ENCODE measurements at places on chromosomes 3 and 15.

- no peak for DNase-seq
Measured at GRCh38 chr15:80695099-80695910, at the start of gene ABHD17C. ABHD17C (plus strand) TSS chr15:80695310; CDS start chr15:80695430, 120 bp downstream.

- DNase-seq = no peak
Measured at GRCh38 chr3:8606701-8607231, 37.8 kb downstream of the SSUH2 start.

GRCh38 chr15:54582863-54583643 is 604.8 kb downstream of the UNC13C start:
- DNase-seq = no peak

DNA sequence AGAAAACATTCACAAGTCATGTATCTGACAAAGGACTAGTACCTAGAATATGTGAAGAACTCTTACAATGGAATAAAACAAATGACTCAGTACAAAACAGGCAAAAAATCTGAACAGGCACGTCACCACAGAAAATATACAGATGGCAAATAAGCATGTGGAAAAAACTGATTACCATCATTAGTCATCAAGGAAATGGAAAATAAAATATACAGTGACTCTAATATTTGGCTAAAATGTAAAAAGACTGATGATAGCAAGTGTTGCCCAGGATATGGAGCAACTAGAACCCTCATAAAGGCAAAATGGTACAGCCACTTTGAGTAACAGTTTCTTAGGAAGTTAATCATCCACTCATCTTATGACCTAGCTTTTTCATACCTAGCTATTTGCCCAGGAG is 95.8 kb upstream of the ABHD17C start:
- no peak for DNase-seq

DNA sequence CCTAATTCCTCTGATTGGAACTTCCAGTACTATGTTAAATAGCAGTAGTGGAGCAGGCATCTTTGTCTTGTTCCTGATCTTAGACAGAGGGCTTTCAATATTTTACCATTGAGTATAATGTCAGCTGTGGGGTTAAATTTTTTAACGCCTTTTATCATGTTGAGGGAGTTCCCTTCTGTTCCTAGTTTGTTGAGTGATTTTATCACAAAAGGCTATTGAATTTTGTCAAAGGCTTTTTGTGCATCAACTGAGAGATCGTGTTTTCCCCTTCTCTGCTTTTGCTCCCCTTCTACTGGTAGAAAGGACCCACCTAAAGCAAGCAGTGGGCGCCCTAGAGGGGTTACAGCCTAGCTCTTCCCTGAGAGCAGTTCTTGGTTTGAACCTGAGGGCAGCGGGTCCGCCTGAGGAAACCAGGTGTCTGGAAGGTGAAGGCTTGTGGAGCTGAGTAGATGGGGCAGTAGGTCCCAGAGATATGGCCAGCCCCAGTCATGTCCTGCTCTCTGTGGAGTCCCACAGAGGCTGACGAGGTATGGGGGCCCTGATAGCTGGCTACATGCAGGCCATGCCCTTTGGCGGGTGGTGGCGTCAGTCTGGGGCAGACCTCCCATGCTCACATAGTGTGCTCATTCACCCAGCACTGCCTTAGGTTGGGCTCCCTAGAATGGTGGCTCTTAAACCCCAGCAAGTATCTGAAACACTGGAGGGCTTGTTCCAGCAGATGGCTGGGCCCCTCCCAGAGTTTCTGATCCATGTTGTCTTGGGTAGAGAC is 11.3 kb downstream of the HDAC11 start:
- DNase-seq = no peak

DNA sequence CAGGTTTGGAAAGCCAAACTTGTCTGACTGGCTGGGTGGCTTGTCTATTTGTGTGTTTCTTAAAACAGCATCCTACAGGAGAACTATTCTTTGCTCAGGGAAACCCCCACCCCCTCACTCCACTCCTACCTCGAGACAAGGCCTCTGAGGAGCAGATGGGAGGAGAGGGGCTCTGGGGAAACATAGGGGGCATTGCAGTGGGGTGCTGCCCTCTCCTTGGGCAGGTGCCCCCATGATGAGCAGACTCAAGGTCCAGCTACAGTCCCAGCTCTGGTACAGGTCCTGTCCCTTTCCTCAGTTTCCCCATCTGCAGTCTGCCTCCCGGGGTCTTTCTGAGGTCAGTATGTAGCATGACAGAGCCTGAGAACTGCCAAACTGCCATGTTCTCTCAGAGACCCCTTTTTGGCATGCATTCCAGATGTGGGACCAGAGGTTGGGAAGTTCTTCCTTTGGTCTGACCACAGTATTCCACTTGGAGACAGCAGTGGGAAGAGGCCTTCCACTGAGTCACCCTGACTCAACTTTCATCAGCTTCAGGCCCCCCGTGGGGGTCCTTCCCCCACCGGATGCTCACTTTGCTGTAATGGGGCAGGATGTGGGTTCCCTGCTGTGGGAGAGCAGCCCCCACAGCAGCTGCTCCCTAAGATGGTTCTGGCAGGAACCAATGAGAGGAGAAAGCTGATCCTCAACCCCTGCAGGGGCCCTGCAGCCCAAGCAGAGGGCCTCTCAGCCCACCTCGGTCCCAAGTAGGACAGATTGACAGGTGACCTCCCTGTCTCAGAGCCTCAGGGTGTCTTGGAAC is 32.3 kb upstream of the CYP11A1 start:
- no peak for DNase-seq

DNA sequence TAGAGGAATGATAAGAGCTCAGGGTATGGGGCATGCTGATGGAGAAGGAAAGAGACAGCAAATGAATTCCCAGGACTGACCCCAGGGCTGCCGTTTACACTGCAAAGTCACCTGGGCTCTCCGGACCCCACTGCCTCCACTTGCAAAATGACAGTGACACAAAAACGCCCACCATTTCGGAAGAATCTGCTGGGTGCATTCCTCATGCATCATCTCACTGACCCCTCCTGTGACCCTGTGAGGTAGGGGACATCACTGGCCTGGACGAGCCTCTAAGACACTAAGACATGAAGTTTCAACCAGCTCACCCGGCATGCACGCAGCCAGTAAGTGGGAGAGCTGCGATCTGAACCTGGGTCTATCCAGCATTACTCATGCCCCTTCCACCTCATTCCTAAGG is 60.3 kb downstream of the PCSK6 start:
- no peak for DNase-seq

- no peak for DNase-seq
Measured at GRCh38 chr3:17747174-17747889, 4.9 kb upstream of the TBC1D5 start.

GRCh38 chr3:18946524-18946923 is 201.8 kb upstream of the KCNH8 start:
- DNase-seq = no peak

- no peak for DNase-seq
Measured at GRCh38 chr3:105967117-105967516, 98.3 kb upstream of the CBLB start.

DNA sequence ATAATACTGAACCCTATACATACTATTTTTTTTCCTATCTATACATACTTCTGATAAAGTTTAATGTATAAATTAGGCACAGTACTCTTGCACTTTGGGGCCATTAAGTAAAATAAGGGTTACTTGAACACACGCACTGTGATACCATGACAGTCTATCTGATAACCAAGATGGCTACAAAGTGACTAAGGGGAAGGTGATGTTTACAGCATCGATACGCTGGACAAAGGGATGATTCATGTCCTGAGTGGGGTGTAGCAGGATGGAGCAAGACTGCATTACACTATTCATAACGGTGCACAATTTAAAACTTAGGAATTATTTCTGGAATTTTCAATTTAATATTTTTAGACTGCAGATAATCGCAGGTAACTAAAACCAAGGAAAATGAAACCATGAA is 30.0 kb upstream of the SLC2A2 start:
- DNase-seq = no peak

DNA sequence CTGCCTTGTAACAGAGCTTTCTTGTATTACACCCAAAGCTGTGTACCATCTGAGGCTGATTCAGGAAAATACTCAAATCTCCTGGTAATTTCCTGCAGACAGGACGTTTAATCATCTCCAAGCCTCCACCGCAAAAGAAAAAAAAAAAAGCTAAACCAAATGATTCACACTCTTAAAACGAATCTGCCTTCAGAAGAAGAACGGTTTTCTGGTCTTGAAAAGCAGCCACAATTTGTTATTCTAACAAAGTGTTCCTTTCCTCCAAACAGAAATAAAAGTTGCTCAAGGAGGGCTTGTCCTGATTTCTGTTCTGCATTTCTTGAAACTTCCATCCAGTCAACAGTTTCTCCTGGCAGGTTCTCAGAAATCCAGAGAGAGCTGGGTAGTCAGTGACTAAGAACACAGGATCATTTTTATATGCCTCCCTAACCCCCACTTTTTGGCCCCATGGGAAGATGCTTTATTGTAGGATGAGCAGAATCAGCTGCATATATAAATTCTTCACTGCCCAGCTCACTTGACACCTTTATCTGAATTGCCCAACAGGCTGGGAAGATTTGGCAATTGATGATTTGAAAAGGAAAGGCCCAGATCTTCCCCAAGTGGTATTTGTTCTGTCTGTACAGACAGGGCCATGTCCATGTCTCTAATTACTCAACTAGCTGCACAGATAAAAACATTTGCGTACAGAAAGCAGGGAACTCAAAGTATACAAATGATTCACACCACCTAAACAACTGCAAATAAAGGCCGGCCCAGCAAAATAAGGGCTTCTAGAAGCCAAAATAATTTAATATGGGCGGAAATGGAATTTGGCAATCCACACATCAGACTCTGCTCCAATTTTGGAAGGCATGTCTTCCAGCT is 41.0 kb upstream of the PRICKLE2 start:
- no peak for DNase-seq

GRCh38 chr3:184460276-184460675 is 80.4 kb downstream of the CHRD start:
- DNase-seq = no peak

DNA sequence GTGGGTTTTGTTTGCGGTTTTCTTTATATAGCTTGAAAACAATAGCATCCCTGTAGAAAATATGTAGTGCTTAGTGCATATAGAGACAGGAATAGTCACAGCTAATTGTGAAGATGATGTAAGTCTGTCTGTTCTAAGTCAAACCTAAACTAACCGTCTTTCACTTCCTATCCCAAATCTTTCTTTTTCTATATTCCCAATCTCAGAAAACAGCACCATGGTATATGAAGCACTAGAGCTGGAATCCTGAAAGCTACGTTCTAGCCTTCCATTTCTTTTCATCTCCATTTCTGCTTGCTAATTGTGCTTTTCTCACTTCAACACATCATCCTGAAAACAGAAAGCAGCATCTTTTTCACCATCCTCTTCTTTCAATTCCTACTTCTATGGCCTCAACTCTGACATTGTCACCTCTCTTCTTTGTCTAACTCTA is 1235.5 kb downstream of the ROBO2 start:
- no peak for DNase-seq

- DNase-seq = no peak
Measured at GRCh38 chr3:99958222-99958912, 140.7 kb downstream of the CMSS1 start.

DNA sequence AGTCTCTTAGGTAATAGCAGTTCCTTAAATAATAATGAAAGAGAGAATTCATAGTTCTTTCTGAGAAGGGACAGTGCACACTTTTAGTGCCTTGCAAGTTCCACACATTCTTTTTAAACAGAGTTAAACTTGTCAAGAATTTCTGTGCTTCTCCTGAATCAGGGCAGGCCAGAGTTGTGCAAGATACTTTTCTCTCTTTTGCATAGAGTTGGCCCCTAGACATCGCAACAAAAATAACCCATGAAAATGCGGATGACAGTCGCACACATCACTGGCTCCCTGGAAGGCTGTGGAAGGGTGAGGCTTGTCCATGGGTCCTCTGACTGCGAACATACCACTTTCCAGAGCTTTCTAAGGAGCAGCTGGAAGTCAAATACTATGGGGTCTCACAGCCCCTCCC is 40.1 kb downstream of the FBLN2 start:
- no peak for DNase-seq

GRCh38 chr3:124513610-124513997 is 216.6 kb upstream of the UMPS start:
- no peak for DNase-seq

- DNase-seq = no peak
Measured at GRCh38 chr3:139978966-139979365, 44.0 kb downstream of the CLSTN2 start.

All from stimulated activated CD8-positive, alpha-beta memory T cell treated with anti-CD3 and anti-CD28 coated beads, Interleukin-7, amount 100 ng/mL, for 1 hour (primary cell).